ENCODE measurements at places on chromosomes 12 and 14.

- no peak for DNase-seq
These were observed 27.9 kb upstream of the EID3 start for GRCh38 chr12:104275689-104276088.

- DNase-seq = no peak
These were observed 177.2 kb upstream of the PRICKLE1 start for GRCh38 chr12:42766754-42767153.

GRCh38 chr14:101225157-101226152 lies 321.9 kb upstream of the RTL1 start:
- DNase-seq = no peak

DNA sequence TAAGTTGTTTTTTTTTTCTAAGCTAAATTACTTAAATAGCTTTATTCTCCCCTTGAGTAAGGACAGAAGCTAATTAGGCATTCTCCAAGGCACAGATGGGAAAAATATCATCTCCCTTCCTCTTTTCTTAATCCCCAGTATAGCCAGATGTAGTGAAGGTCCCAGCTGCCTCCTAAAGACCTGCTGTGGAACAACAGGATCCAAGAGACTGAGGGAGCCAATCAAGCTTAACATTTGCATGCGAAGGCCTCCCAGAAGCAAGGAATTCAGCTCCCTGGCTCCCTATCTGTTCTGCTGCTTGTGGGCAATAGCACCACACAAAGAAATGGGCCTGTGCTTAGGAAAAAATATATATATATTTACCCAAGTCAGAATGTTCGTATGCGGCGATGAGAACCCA lies 255.2 kb downstream of the SYT1 start:
- DNase-seq = no peak

- no peak for DNase-seq
These were observed 36.4 kb upstream of the HNF1A start for GRCh38 chr12:120941846-120942405.

- no peak for DNase-seq
These were observed 32.7 kb downstream of the PARP2 start for GRCh38 chr14:20376071-20376588.

DNA sequence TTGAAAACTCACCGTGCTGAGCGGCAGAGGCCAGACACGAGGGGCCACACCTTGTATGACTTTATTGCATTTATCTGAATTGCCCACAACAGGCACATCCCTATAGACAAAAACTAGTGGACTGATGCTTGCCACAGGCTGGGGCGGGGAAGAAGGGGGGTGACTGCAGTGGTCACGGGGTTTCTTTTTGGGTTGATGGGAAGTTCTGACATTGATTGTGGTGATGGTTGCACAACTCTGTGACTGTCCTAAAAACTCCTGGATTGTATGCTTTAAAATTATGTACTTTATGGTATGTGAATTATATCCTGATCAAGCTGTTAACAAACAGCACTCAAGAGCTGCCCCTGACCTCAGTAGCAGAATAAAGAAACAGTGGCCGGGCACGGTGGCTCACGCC lies 25.7 kb downstream of the DHX37 start:
- DNase-seq = no peak

DNA sequence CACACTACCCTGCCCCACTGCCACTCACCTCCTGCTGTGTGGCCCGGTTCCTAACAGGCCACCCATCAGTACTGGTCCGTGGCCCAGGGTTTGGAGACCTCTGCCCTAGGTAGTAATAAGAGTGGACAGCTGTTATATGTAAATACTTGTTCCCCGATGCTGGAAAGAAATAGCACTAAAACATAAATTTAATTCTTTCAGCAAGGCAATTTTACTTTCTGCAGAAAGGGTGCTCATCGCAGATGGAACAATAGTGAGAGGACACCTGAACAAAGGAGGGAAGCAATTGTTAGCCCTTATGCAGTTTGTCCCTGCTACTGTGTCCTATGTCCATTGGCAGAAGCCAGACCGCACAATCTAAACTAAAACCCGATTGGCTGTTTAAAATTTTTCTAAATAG lies 5.9 kb upstream of the CYP46A1 start:
- DNase-seq = no peak

DNA sequence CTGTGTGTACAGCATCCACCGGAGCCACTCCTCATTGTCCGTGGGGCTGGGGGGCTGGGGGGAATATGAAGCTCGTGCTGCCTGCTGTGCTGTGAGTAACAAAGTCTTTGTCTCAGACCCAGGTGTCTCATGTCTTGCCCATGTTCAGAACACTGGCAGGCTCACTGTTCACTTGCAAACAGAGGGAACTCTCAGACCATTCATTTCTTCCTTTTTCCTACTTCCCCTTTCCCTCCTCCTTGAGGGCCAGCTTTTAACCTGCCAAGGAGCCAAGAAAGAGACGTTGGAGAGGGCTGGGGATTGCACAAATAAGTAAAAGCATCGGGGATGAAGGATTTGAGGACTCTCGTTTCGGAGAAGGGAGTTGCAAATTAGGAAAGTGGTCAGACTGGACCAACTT lies 21.6 kb downstream of the GPR132 start:
- no peak for DNase-seq
